ENCODE measurements at places on chromosomes 3 and 15.

DNA sequence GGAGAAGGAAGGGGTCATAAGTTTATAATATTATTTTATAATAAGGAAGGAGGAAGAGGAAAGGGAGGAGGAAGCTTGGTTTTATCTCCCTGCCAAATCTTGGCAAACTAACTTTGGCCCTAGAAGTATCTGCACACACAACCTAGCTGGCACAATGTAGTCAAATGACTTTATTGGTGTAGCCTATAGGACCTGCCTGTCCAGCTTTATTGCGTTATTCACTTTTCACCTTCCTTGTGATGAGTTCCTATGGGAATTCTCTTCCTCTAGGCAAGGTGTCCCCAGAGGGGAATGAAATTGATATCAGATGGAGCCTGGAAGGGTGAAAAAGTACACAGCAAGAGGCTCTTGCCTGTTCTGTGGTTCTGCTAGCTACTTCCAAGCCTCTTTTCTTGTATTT, 111.2 kb upstream of the SLC25A36 start:
- no peak for DNase-seq

- DNase-seq, result no peak
Measured at GRCh38 chr15:34893967-34894366, 75.6 kb downstream of the AQR start.

- DNase-seq, result no peak
Measured at GRCh38 chr3:162015856-162016255, 519.2 kb downstream of the OTOL1 start.

- no peak for DNase-seq
Measured at GRCh38 chr3:178277605-178278004, 258.6 kb upstream of the KCNMB2 start.

DNA sequence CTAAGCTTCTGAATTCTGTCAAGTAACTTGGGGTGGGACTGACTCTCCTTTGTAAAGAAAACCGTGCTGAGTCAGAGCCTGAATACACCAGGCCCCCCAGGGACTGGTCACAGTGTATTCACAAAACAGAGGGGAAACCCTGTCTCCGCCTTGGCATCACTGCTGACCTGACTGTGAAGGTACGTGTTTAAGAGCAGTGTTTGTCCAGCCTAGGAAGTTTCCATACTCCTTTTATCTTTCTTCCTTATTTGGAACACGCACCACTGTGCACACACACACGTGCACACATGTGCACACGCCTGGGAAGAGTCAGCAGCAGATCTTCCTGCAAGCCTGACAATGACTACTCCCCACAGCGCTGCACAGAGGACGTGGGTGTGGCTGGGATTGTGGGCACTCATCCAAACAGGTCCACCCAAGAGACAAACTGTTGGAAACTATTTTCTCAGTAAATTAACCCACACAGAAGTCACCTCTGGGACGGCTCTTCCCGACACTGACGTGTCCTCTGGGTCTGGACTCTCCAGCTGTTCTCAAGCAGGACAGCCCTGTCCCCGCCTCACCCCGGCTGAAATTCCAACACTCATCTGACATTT, 87.7 kb downstream of the ATP10A start:
- DNase-seq, result no peak

- no peak for DNase-seq
Measured at GRCh38 chr3:122621112-122621511, 43.7 kb downstream of the PARP15 start.

- DNase-seq, result no peak
Measured at GRCh38 chr15:78992416-78993256, 47.8 kb upstream of the CTSH start.

DNA sequence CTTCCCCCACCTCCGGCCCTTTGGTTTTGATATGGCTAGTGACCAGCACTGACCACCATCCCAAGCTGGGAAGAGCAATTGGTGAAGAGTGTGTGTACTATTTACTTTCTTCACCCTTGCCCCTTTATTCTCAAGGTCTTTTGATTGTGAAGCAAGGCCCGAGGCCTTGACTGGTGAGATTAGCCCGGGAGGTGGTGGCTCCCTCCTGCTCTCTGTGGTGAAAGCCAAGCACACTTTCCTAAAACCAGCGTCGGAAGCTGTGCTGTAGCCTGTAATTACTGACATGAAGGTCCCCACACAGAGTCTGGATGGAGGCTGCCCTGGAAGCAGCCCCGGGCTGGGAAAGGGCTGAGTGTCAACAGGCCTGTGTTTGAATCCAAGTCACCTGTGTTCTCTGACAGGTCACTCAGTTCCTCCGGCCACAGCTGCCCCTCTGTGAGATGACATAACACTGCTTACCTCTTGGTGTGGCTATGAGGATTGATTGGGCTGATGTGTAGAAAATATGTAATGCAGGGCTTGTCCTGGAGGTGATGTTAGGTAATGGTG, 60.5 kb upstream of the PRR23C start:
- no peak for DNase-seq

GRCh38 chr3:107929088-107929487, 161.7 kb downstream of the CD47 start:
- DNase-seq, result no peak

DNA sequence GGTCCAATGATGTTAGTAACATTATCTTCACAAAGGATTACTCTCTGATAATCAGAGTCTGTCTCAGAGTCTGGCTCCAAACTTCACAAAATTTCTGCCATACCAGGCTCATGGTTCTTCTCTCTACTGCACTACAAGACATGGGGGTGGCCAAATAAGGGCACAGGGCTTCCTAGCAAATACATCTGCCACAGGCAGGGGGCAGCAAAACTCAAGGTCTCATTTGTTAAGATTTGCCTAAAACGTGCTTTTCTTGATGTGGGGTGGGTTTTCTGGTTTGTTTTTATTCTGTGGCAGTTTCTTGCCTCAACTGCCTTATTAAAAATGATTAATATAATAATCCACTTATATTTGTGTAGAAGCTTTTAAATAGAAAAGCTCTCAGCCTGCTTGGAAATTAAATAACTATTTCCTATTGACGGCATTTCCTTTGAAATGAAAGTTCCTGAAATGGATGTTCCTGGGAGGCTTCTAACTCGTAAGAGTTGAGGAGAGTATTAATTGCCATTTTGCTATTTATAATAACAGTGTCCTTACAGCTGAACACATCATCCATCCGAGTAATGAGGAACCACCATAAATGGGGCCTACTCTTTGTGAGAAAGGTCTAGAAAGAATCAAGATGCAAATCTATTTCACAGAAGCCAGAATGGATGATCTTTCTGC, 53.8 kb downstream of the SST start:
- DNase-seq, result no peak

- no peak for DNase-seq
Measured at GRCh38 chr3:73927203-73927570, 302.4 kb upstream of the PDZRN3 start.

Measured in hippocampal formation (tissue), 2 donors.